CD4-positive, CD25-positive, alpha-beta regulatory T cell (primary cell): ENCODE measurements at places on chromosomes 5 and 9. TPM values are rescaled to one million over a fixed set of nuclear protein-coding genes. Genes with fewer than 3 reads are reported as not detected.

OBP2B gene
- polyA plus RNA-seq = not detected

HTR4 gene
- not detected for polyA plus RNA-seq

HEXB gene
- 126 TPM for polyA plus RNA-seq

STK32A gene
- polyA plus RNA-seq = not detected

GRM6 gene
- polyA plus RNA-seq = not detected

NPR3 gene
- not detected for polyA plus RNA-seq

DNA sequence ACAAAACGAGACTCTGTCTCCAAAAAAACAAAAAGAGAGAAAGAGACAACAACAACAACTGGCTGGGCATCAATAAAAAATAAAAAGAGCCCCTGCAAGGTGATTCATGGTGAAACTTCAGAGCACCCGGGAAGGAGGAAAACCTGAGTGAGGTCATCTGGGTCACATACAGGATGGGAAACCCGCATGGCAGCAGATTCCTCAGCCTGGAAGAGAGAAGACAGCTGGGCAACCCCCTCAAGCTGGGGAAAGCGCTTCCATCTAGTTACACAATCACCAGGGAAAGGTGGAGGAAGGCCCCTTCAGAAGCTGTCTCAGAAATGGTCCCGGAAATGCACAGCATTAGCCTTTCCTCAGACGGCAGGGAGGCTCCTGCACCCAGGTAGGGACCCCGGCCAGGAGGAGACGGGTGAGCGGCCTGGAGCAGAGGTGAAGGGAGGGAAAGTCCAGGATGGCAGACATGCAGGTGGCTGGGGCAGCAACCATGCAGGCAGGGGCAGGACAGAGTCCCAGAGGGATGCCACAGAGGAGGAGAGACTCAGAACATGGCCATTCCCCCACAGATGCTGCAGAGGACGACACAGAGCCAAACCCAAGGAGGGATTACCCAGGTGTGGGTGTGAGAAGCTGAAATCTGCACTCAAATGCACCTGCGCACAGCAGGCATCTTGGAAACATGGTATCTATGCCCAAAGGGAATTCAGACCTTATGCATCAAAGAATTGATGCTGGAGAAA lies 29.4 kb downstream of the CAMSAP1 start:
- no peak for DNase-seq

GRCh38 chr5:72237415-72237814 lies 82.6 kb downstream of the MRPS27 start:
- no peak for DNase-seq

DNA sequence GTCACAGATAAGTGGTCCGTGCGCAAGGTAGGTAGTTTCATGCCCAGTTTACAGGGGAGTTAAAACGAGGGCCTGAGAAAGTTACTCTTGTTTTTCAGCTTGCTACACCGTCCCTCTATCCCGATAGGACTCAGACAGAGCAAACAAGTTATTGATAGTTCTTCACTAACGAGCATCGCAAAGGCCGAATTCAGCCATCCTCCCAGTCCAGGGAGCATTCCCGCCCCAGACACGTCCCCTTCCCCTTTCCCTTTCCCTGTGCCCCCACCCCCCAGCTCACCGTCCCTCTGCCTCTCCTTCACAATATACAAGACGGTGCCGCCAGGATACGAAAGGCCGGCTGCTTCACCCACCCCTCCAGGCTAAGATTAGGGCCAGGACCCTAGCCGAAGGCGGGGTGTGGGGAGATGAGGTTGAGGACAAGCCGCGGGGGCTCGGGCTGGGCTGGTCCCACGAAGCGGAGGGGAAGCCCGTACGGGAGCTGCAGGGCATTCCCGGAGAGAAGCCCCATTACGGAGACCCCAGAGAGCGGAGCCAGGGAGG lies 599 bp downstream of the KIAA1191 start:
- DNase-seq = no peak

DNA sequence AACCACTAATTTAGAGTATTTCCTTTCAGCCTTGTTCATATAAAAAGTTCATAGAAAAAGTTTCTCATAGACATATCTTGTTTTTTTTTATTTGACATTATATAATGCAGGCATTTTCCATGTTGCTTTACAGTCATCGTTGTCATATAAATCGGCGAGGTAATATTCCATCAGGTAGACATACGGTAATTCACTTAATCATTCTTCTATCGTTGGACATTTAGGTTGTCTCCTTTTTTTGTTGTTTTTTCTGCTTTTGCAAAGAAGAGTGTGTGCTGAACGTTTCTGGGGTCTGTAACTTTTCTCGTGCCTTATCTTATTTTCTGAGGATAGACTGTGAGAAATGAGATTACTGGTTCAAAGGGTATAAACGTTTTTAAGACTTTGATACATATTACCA lies 283.6 kb downstream of the ARHGAP26 start:
- no peak for DNase-seq

DNA sequence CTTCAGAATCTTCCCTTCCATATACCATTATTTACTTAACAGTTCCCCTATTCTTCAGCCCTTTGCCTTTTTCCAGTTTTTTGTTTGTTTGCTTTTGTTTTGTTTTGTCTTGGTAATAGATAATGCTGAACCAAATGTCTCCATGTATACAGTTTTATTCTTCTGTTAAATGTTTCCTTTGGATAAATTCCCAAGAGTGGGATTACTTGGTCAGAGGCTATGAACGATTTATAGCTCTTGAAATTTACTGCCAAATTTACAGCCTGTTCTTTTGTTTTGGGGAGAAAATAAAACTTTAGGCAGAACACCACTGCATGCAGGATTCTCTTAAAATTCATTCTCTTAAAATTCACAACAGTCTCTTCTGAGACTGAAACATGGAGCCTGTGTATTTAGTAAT lies 38.6 kb downstream of the NR4A3 start:
- no peak for DNase-seq

DNA sequence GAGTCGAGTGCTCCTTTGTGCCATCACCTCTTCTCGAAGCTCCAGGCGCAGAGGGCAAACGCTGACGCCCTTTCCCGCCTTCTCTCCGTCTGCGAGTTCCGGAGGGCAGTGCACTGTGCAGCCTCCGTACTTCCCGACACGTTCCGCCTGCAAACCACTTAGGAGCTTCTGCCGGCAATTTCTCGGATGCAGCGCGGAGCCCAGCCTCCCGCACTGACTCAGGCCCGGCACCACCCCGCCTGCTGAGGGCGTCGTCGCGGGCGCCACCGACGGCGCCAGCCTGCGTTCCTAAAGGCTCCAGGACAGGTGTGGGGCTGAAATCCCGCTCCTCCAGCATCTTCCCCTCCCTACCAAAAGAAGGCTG lies 9.3 kb upstream of the TRIM36 start:
- no peak for DNase-seq

GRCh38 chr5:112930082-112930344 lies 8.0 kb upstream of the REEP5 start:
- DNase-seq = peak; percentile 55

- no peak for DNase-seq
Observed at GRCh38 chr9:18707489-18708205, 233.7 kb downstream of the ADAMTSL1 start.

- no peak for DNase-seq
Observed at GRCh38 chr5:39256477-39257235, 37.3 kb upstream of the FYB1 start.

DNA sequence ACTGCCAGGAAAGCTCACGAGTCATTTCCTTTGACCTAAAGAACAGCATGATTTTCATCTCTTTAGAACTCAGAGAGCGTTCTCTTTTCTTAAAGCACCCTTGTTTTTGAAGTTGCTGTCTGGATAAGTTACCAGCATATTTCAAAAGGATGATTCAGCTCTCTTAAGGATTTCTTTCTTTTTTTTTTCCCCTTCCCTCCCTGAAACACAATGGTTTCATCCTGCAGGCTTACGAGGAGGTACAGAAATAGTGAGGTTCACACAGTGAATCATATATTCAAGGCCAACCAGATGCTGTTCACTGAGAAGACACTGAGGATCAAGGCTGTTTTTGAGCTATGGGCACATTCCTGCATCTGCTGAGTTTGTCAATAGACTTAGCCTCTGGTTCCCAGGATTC lies 257.2 kb downstream of the KIF4B start:
- no peak for DNase-seq

DNA sequence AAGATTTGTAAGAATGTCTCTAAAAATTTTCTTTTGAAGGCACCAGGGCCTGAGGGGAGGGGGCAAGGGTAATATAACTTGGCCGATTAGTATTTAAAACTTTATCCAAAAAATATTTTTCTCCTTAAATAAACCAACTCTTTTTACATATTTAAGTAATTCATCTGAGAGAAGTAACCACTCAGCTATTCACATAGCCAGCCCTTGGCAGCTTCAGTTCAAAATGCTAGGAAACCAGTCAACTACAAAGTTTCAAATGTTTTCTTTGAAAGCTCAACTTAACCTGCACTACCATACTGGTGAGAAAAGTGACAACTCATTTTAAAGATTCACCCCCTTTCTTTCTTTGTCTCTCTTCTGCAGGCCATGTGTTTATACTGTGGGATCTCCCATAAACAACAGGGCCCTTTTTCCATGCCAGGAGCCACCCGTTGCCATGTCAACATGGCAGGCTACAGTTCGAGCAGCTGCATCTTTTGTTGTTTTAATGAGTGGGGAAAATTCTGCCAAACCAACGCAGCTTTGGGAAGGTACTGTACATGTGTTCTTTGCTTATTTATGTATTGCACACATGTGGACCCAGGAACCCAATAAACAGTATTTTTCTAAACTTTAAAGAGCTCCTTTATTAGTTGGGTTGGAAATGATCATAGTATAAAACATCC lies 46.3 kb downstream of the AOPEP start:
- no peak for DNase-seq

DNA sequence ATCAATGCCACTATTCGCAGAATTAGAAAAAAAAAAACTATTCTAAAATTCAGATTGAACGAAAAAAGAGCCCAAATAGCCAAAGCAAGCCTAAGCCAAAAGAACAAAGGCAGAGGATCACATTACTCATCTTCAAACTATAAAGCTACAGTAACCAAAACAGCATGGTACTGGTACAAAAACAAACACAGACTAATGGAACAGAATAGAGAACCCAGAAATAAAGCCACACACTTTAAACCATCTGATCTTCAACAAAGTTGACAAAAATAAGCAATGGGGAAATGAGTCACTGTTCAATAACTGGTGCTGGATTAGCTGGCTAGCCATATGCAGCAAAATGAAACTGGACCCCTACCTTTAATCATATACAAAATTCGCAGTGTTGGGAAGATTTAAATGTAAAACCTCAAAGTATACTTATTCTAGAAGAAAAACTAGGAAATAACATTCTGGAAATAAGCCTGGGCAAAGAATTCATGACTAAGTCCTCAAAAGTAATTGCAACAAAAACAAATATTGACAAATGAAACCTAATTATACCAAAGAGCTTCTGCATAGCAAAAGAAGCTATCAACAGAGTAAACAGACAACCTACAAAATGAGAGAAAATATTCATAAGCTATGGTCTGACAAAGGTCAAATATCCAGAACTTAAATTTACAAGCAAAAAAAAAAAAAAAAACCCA lies 153.7 kb downstream of the NDUFS4 start:
- DNase-seq = no peak

GRCh38 chr9:115170358-115171073 lies 52.6 kb upstream of the TNC start:
- no peak for DNase-seq
